Hindlimb muscle (tissue), 1 donor: ENCODE measurements at places on chromosomes 16 and 17.

- DNase-seq, result no peak
Observed at GRCh38 chr17:79799174-79799537, 2.3 kb upstream of the CBX8 start.

GRCh38 chr17:16935786-16936185 is 36.1 kb downstream of the TNFRSF13B start:
- DNase-seq, result no peak

DNA sequence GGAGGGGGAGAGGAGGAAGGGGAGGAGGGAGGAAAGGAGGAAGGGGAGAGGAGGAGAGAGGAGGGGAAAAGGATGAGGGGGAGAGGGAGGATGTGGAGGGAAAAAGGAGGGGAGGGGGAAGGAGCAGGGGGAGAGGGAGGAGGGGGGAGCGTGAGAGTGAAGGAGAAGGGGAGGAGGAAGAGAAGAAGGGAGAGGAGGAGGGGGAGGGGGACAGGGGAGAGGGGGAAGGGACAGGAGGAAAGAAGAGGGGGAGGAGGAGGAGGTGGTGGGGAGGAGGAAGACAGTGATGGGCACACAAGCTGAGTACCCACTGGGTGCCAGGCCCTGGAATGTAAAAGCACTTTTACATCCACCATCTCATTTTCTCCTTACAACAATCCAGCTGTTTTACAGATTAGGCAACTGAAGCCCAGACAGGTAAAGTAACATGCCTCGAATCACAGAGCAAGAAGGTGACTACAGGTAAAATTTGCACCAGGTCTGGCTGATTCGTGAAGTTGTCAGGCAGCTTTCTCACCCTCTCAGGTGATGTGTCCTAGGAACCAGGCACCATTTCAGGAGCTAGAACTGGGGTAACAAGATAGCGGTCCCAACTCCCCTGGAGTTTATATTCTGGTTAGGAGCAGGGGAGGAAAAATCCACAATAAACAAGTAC is 10.0 kb upstream of the LITAF start:
- no peak for DNase-seq

GRCh38 chr17:81713004-81713555 is 996 bp downstream of the SLC25A10 start:
- DNase-seq, result no peak

DNA sequence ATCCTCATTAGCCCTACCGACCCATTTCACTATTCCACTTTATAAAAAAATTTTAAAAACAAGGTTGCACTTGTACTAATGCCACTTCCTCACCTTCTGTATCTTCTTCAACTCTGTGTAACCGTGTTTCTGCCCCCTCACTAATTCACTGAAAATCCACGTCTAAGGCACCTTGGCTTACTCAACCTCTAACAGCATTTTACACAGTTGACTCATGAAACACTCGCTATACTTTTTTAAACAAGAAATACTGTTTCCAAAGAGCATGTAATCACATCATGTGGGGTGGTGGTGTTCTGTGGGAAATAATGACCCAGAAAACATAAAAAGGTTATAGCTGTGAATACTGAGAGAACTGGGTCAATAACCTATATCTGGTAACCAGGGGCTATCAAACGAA is 79.9 kb downstream of the NCOR1 start:
- DNase-seq, result no peak

- DNase-seq, result no peak
Observed at GRCh38 chr17:58335779-58336455, 7.3 kb upstream of the TSPOAP1 start.

DNA sequence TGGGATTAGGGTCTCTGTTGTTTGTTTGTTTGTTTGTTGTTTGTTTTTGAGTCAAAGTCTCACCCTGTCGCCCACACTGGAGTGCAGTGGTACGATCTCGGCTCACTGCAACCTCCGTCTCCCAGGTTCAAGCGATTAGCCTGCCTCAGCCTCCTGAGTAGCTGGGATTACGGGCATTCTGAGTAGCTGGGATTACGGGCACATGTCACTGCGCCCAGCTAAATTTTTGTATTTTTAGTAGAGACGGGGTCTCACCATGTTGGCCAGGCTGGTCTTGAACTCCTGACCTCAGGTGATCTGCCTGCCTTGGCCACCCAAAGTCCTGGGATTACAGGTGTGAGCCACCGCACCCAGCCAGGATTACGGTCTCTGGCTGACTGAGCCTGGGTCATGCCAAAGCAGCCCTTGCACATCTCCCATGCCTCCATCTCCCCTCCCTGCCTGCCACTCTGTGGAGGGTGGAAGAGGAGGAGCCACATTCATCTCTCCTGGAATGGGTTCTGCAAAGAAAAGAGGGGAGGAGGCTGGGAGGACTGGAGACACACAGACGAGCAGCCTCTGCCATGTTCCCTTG is 59.2 kb downstream of the BEAN1 start:
- no peak for DNase-seq

GRCh38 chr16:66850115-66850815 is 6.1 kb downstream of the CA7 start:
- no peak for DNase-seq

GRCh38 chr16:67207249-67208091 is 8.5 kb downstream of the ELMO3 start:
- DNase-seq, result no peak

GRCh38 chr17:1362065-1362848 is 37.8 kb downstream of the YWHAE start:
- DNase-seq, result no peak

- no peak for DNase-seq
Observed at GRCh38 chr16:84878770-84879169, 59.0 kb downstream of the CRISPLD2 start.

GRCh38 chr17:27396045-27396444 is 60.2 kb upstream of the KSR1 start:
- no peak for DNase-seq

DNA sequence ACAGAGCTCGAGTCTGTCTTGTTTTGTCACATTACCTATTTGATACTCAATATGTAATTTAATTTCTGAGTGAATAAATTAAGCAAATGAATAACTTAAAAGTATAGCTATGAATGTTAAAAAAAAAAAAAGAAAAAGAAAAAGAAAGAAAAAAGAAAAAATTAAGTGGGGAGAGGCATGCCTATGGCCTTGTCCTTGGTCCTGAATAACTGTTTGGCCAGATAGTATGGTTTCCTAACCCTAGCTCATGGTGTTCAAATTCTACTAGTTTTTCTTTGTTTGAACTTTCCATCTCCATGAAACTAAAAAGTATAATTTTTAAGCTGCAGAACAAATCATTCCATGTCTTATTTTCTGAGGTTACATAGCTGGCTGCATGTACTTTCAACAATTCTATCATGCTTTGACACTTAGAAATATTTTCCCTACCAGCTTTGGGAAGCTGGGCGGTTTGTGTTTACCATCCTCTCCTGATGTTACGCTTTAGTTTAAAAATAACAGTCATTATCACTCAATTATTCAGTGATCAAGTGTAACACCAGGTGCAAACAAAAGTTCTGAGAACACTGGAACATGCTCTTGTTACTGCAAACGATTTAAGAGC is 31.8 kb downstream of the TOX3 start:
- DNase-seq, result no peak

GRCh38 chr17:5640726-5641125 is 56.4 kb upstream of the NLRP1 start:
- no peak for DNase-seq

- DNase-seq, result no peak
Observed at GRCh38 chr16:84091460-84091859, 25.3 kb downstream of the MBTPS1 start.

- DNase-seq, result no peak
Observed at GRCh38 chr17:68349157-68349556, 57.9 kb downstream of the ARSG start.

- peak; percentile 91 for DNase-seq
Observed at GRCh38 chr17:20908313-20909267, 134.2 kb downstream of the USP22 start.

- no peak for DNase-seq
Observed at GRCh38 chr17:27282054-27282551, 11.8 kb upstream of the WSB1 start.

GRCh38 chr17:79667121-79667715 is 56.4 kb upstream of the RBFOX3 start:
- DNase-seq, result no peak

DNA sequence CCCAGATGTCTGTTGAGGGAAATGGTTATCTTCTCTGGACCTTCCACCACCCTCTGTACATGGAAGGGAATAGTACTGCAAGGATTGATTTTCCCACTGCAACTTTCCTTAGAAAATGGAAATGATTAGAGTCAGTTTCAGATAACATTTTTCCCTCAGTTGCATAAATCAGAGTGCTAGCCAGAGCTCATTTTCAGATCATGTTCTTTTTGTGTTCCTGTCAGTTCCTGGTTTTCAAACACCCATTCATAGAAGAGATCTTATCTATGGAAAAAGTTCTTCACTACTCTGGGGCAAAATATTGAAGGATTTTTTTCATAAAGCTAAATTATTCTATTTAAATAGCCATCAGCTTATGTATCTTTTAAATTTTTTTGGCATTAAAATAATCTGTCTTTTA is 11.7 kb upstream of the COX10 start:
- no peak for DNase-seq

- no peak for DNase-seq
Observed at GRCh38 chr17:63826468-63827001, 696 bp upstream of the PSMC5 start.

DNA sequence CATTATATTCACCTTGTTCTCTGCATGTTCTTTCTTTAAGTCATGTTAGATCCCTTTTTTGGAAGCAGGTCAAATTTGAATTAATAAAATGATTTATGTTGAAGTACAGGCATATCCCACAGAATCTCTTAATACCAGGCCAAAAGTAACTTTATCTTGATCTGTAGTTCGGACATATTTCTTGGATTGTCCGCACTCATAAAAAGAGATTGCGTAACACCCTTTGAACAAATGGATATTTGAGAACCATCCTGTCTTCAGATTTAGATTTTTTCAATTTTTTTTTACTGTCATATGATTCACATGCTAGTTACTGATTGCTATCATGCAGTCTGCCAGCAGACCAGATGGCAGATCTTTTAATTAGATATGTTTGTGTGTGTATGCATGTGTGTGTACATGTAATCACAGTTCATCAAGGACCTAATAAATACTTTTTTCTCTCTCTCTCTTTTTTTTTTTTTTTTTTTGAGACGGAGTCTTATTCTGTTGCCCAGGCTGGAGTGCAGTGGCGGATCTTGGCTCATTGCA is 352.6 kb downstream of the WWOX start:
- DNase-seq, result no peak

DNA sequence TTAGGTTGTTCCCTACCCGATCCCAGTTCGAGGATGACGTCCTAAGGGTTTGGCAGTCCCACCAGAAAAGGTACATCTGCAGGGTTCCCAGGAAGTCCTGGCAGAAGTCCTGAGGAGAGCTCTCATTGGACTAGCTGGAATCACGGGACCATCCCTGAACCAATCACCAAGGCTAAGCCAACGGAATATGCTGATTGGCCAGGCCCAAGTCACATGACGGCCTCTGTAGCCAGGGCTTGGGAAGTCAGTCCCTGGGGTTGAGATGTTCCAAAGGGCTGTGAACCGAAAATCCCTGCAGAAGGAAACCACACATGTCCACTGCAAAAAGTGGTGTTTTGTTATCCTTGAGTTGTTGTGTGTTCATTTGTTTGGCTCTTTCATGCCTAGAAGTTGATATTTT is 68.2 kb upstream of the ZNF423 start:
- DNase-seq, result no peak

- DNase-seq, result no peak
Observed at GRCh38 chr16:3101018-3101840, 2.1 kb upstream of the ZSCAN10 start.

GRCh38 chr16:27410761-27411160 is 8.8 kb downstream of the IL21R start:
- no peak for DNase-seq

- DNase-seq, result no peak
Observed at GRCh38 chr16:87048038-87048729, 269.0 kb downstream of the C16orf95 start.

DNA sequence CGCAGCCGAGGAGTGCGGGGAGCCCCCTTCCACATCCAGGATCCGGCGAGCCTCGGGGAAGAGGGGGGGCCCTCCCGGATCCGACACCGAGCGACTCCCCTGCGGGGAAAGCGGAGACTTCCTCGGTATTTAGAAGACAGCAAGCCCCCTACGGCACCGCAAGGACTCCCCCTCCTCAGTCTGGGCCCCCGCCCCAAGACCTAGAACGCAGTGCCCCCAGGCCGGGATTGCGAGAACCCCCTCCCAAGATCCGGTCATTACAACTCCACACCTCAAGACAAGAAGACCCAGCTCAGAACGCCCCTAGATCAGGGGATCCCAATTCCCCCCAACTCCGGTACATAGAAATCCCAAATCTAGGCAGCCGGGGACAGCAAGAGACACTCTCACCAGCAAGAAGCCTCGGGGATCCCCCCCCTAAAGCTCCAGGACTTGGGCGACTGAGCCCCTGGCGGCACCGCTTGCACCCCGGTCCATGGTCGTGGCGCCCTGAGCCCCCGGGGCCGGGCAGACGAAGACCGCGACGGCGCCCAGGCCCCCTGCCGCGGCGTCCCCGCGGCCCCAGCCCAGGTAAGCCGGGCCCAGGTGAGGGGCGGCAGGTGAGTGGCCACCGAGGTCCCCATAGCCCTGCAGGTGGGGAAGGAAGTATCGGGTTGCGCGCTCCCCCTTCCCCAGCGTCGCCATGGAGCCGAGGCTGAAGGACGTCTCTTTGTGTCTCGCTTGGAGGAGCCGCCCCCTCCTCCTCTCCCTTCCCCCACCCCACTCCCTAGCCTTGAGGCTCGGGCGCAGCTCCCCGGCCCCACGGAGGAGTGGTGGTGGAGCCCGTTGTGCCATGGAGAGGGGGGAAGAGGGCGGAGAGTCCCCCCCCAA is 641 bp downstream of the SBK1 start:
- DNase-seq, result no peak

- no peak for DNase-seq
Observed at GRCh38 chr17:49409066-49409465, 5.6 kb downstream of the PHB1 start.

DNA sequence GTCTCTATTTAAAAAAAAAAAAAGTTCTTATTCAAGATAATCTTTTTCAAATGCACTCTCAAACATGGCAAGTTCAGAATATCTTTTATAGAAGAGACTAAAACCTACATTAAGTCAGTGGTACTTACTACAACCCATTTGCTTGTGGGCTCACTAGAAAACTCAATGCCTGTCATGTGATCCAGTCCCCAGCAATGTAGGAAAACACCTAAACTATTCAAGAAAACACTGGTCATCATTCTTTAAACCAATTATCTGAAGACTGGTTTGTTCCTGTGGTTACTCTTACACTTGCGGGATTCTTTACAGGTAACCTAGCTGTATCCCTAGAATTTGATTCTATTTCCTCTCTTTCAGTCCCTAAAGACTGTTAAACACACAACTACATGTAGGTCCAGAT is 19.6 kb downstream of the MED13 start:
- DNase-seq, result no peak
